ENCODE measurements at places on chromosomes 5 and 9. TPM values are rescaled to one million over a fixed set of nuclear protein-coding genes. Genes with fewer than 3 reads are reported as not detected.
A peak's percentile ranks its signal among the peaks of the same experiment; 100 is the strongest.

The N4BP3 gene
- 4.0 TPM for total RNA-seq

DNA sequence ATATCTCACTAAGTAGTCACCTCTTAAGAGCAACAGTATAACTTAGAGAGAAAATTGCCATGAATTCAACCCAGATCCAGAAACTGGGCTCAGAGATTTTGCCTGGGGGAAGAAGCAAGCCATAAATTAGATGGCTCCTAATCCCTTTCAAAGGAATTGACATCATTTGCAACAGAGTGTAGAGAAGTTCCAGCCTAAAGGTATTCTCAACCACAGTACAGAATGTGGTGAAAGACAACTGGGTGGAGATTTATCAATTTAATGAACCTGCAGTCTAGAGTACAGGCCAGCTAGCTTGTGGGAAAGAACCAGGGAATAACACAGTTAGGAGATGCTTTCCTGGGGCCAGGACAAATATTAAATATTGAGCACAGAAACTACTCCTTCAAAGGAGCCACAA, 39.6 kb downstream of the CDKL3 start:
- DNase-seq = no peak

The IFNA2 gene
- total RNA-seq = not detected

The LAMC3 gene
- total RNA-seq = 0.73 TPM

GRCh38 chr5:219991-220390, 1.9 kb downstream of the SDHA start:
- DNase-seq = no peak

The NAIP gene
- total RNA-seq = 34.2 TPM

GRCh38 chr5:41925555-41925951, 472 bp downstream of the FBXO4 start:
- DNase-seq = peak; percentile 27

DNA sequence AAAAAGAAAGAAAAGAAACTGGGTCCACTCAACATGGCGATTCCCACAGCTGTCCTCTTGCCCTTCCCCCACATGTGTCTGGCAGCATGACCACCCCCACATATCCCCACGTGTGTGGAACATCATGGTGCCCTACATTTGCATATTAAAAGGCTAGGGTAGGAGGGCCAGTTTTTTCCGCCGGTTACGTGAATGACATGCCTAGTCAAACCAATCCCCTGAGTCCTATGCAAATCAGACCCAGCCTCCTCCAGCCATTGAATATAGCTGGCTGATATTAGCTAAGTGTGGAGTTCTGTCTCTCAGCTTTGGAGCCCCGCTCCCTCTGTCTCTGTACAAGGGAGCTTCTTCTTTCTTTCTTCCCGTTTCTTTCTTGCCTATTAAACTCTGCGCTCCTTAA, 33.0 kb upstream of the CCDC112 start:
- DNase-seq = no peak

GRCh38 chr5:125140220-125140619, 393.8 kb upstream of the ZNF608 start:
- DNase-seq = no peak

GRCh38 chr9:99070681-99071080, 34.2 kb upstream of the TGFBR1 start:
- no peak for DNase-seq

DNA sequence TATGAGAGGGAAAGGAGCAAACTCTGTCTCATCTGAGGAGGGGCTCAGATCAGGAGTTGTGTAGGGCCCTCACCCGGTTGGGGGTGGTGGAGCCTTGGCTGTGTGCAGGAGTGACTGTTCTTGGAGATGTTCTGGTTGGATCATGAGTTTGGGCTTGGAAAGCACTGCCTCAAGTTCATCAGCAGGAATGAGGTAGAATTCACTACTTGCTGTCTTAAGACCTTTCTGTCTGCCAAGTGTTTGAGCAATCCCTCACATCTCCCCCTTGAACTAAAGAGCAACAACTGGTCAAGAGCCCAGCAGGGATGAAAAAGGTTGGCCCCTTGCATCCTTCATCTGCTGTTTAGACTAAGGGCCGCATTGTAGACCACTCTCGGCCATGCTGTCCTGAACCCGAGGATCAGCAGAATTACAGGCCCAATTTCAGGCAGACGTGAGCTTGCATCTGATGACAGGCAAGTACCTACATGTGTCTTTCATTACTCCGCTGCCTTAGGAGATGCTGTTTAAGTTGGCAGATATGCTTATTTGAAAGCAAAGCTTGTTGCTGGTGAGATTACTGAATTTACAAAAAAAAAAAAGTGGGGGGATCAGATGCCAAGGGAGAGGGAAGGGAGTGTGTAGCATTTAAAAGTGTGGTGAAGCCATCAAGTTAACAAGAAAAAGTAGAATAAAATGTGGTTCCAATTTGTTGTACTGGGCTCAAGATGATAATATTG, 36.4 kb downstream of the PIK3R1 start:
- DNase-seq = peak; percentile 44

DNA sequence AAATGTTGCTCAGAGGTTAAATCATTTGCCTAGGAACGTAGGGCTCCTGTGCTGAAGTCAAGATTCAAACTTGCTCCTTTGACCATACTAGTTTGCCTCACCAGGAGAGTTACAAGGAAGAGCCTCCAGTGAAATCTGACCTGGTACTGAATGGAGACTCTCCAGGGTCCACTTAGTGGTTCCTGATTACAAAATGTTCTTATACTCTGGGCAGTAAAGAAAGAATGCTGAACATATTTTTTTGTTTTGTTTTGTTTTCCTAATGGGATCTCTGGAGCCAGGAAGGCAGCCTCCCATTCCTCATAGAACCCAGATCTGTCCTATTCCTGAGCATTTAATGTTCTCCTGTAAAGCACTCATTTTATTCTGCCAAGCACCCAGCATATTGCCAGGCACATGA, 256.5 kb upstream of the CLINT1 start:
- DNase-seq = no peak

DNA sequence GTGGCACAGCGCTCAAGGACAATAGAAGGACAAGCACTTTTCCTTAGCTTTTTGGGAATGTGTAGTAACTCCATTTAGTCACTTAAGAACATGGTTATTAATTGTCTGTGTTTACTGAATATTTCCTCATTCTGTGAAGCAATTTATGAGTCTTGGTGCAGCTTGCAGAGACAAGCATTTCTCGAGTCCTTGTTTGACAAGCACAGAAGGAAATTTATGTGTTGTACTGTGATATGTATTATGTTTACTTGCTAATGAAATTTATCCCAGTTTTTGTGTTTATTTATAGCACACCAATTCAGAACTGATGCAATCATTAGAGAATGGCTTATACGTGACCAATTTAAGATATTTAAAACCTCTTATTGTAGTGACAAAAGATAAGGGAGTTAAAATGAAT, 168.6 kb downstream of the PRELID2 start:
- no peak for DNase-seq

Data from stomach (tissue), 19 donors.